IMR-90 (cell line): ENCODE measurements at places on chromosomes 5 and 9.

DNA sequence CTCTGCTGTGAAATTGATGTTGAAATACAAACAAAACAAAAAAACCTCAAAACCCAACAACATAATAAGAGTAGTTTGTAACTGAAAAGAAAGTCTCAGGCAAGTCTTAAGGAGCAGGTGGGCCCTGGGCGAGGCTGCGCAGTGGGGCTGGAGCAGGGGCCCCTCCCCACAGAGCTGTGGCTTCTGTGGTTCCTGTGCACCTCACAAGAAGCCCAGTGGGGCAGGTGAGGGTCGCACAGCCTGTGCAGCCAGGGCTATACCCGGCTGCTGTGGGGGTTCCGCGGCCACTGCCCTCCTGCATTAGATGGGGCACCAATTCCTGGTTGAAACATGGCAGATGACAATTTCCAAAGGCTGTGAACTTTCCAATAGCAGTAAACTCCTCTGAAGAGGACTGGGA lies 75.3 kb downstream of the TRIO start:
- DNase-seq = no peak

DNA sequence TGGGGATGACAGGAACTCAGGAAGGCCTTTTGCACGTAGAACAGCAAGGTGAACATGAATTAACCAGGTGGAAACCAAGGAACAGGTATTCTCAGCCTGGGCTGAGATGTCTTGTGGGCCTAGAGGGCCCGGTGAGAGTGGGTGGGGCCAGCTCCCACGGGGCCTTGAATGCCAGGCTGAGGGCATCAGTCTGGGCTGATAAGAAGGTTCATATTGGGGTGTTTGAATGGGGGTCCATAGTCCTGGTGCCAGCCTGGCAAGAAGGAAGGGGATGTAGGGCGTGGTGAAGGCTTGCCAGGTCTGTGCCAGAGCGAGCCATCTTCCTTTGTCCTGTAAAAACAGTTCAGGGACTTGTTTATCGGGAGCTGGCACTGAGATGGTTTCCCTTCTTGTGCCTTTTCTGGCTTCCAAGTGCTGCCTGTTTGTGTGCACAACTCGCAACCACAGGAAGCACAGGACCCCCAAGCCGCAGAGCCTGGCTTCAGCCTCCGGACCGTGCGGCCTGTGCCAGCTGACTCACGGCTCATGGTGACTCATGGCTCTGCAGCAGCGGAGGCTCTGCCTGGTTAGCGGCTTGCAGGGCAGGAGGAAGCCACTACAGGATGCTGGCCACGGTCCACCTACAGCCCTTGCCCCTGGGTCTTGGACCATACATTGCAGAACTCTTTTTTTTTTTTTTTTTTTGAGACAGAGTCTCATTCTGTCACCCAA lies 2.4 kb downstream of the CARD19 start:
- DNase-seq = peak; percentile 98

GRCh38 chr5:53928641-53929040 lies 368.2 kb downstream of the NDUFS4 start:
- no peak for DNase-seq

DNA sequence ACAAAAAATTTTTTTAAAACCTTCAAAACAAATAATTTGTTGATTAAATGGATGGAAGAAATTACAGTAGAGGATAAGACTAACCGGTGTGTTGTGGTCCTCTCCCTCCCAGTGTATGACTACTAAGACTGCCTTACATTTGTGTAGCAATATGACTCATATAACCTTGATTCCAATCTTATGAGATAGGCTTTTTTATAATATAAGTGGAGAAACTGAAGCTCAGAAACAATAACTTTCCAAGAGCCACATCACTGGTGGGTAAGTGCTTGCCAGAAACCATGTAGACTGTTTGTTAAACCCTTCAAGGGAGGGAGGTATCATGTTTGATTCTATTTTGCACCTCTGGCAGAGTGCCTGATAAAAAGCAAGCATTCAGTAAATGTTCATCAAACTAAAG lies 47.5 kb downstream of the NLN start:
- peak; percentile 95 for DNase-seq

GRCh38 chr5:28743716-28744110 lies 1705.3 kb upstream of the CDH9 start:
- DNase-seq = no peak

- peak; percentile 96 for DNase-seq
Measured at GRCh38 chr9:78866207-78867132, 569.5 kb downstream of the PSAT1 start.

DNA sequence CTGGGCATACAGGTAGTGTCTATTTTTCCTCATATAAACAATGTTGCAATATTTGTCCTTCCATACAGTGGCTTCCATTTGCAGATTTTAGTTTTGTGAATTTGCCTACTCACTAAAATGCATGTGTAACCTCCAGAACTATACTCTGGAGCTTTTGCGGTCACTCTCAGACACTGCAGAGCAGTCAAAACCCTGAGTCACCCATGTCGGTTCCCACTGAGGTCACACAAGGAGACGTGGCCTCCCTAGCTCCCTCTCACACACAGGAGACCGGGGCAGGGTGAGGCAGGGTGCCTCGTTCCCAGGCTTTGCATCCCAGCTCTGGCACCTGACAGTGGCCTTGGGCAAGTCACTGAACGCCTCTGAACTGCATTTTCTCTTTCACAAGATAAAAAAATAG lies 55.5 kb upstream of the ZNF354A start:
- no peak for DNase-seq

GRCh38 chr5:151154931-151155774 lies 2.4 kb downstream of the ANXA6 start:
- peak; percentile 27 for DNase-seq

- DNase-seq = no peak
Measured at GRCh38 chr9:23777328-23777727, 48.7 kb downstream of the ELAVL2 start.

DNA sequence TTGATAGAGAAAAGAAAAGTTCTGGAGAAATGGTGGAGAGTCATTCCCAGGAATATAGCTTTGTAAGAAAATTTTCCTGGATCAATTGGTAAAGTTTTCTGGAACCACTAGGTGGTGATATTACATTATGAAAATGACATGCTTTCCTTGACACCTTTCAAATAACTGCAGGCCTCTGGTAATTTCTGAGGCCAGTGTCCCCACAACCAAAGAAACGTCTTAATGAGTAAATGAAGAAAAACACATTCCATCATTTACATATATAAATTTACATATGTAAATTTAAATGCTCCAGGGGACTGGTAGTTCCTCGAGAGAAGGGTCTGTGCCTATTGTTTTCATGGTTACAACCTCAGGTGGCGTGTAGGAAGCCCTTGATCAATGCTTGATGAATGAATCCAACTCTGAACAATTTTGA lies 17.2 kb upstream of the RGS3 start:
- peak; percentile 55 for DNase-seq

DNA sequence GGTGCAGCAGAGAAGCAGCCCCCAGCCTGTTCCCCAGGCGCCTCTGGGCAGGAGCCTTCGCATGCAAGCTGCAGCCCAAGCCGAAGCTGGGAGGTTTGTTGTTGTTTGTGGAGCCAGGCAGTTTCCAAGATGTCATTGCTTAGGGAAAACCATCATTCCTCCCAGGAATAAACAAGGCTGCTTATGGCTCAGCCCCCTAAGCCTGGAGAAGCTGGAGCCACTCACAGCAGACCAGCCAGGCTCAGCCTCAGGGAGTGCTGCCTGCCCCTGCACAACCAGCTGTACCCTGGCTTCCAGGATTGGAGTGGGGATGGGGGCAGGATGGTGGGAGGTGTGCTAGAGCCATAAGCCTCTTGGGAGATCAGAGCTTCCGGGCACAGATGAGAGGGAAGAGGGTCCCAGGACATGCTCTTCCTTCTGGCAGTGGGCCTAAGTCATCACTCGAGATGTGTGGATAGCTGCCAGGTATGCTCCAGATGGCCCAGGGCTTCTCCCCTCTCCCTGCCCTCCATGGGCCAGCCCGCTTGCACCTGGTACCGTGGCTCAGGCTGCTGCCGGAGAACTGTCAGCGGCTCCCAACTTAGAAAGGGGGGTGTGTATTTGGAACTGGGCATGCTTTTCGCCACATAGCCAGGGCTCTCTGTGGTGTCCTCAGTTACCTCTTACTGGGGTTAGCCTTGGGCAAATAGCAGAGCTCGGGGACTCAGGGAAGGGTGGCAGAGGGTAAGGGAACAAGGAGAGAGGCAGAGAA lies 105.2 kb downstream of the RGS3 start:
- DNase-seq = peak; percentile 43

DNA sequence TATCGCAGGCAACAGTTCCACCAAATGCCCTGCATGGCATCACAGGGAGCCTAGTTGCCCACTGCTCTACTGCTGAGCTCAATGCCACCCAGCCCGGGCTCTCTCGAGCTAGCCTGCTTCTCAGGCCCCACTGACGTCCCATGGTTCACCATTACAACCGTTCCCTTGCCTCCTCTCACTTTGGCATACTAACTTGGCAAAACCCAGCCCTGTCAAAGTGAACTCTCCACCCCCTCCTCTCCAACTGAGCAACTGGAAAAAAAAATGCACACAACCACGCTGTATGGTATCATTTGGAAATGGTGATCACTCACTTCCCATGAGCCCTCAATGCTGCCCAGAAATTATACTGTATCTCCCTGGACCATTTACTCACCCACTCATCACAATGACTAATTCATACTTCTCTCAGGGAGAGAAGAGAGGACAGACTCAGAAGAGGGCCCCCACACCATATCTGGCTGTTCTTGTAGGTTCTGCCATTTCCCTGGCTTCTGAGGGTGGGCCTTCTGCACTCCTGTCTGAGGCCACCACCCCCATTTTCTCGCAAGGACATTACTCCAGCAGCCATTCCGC lies 51.4 kb upstream of the RARS1 start:
- DNase-seq = peak; percentile 73

DNA sequence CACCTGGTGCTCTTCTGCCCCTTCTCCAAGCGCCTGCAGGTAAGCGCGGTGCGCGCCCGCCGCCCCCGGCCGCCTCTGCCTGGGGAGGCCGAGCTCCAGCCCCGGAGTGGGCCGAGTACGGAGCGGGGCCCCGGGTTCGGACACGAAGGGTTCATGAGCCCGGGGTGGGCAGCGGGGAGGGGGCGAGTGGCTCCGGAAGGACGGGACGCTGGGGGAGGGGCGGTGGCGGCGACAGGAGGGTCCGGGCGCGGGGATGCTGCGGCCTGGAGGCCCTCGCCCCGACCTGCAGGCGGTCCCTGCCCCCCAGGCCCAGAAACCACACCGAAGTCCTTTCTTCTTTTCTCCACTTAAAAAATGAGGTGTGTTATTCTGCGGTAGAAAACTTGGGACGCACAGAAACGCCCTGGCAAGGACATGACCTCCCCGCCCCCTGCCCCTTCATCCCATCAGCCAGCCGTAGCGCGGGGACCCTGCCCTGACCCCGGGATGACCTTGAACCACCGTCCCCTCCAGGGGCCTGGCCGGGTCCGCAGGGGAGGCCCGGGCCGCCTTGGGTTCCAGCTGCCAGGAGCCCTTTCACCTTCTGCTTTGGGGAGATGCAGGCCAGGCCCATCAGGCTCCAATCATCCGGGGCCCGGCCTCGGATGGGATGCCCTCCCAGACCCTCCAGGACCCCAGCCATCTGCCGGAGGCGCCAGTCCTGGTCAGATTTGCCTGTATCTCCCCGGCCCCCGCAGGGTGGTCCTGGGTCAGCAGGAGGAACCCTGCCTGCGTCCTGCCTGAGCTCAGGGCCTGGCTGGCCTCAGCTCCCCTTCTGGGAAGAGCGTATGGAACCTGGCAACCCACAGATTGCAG lies 545 bp downstream of the DIPK1B start:
- DNase-seq = no peak

- peak; percentile 95 for DNase-seq
Measured at GRCh38 chr9:27154908-27155307, 45.9 kb downstream of the TEK start.
